ENCODE measurements at places on chromosomes 5 and 9. TPM values are rescaled to one million over a fixed set of nuclear protein-coding genes. Genes with fewer than 3 reads are reported as not detected.

- no peak for DNase-seq
These were observed 13.3 kb upstream of the MPDZ start for GRCh38 chr9:13292782-13293181.

GRCh38 chr5:171595401-171595800, 176.0 kb downstream of the FGF18 start:
- DNase-seq, result no peak

Gene SERF1A
- total RNA-seq, result 16.3 TPM

DNA sequence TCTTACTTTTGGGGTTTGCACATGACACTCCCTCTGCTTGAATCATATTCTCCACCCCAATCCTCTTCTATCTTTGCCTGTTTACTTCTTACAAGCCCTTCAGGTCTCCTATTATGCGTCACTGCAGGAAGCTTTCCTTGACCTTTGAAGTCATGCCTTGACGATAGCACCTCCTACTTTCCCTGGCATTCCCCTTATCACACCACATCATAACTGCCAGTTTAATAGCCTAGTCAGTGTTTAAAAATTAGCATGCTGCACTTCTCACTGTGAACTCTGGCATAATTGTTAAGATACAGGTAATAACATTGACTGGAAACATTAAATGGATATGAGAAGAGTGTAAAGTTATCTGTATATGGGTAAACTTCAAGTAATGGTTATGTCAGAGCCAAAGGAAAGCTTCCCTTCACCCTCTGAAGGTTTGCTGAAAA, 37.1 kb upstream of the CEP120 start:
- DNase-seq, result peak; percentile 61

Gene IQGAP2
- total RNA-seq, result 93.0 TPM

Gene CARD9
- total RNA-seq, result 1.4 TPM

GRCh38 chr9:110254500-110254899, 1.8 kb downstream of the TXN start:
- DNase-seq, result no peak

Gene CCDC69
- total RNA-seq, result 24.6 TPM

DNA sequence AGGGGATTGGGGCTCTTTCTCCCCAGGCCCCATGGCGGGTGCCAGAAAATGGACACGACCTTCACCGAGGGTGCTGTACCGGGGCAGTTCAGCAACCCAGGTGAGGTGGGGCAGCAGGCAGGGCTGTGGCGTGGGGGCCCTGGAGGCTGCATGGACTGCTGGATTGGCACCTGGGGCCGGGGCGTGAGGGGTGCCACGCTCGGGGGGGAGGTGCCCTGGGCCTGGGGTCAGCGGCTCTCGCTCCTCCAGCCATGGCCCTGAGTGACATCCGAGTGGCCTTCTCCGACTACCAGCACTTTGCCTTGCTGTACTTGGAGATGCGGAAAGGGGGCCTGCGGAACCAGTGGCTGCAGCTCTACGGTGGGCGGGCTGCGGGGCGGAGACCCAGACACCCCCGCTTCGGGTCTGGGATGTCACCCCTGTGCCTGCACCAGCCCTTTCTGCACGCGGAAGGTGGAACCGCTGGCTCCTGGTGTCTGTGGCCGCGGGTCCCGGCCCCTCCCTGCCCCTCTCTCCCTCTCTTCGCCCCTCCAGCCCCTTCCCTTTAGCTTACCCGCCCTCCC, 1.8 kb downstream of the LCNL1 start:
- no peak for DNase-seq

DNA sequence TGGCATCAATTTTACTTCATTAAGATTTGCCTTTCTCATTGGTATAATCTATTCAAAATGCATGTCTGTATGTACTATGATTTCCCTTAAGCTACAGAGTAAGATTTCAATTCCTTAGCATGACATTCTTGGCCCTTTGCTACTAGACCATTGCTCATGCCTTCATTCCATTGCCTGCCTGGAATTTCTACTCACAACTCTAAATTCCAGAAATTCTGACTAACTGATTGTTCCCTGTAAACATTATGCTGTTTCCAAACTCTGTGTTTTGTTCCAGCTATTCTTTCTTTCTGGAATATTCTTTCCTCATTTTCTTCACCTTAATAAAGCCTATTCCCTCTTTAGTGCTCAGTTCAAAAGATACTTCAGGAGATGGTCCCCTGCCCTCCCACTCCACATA, 568.8 kb upstream of the SEMA6A start:
- DNase-seq, result no peak

Gene CCL21
- not detected for total RNA-seq

DNA sequence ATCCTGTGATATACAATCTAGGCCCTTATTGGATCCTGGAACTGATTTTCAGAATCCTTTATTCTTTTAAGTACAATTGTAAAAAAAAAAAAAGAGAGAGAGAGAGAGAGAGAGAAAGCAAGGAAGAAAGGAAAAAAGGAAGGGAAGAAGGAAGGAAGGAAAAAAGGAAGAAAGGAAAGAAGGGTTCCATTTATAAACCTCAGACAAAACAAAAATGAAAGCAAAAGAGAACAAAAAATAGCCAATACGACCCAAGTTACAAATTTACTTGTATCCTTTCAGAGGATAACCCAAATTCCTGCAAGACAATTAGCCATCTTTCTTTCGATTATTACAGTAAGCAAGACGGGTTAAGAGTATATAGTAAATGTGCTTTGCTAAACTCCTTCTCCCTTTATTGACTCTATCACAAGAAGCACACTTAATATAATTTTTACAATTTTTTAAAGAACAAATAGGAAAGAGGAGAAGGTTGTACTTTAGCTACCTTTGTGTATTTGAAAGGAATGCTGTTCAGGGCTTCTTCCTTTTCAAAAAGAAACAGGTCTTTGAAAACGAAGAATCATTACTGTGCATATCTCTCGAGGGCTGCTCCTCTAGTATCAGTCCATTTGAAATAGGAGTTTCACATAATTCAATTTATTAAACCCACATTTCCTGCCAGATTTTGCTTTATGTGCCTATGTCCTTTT, 543.3 kb downstream of the RAB3C start:
- DNase-seq, result no peak

Gene MYMK
- not detected for total RNA-seq
